ENCODE measurements at places on chromosomes 4 and X.

DNA sequence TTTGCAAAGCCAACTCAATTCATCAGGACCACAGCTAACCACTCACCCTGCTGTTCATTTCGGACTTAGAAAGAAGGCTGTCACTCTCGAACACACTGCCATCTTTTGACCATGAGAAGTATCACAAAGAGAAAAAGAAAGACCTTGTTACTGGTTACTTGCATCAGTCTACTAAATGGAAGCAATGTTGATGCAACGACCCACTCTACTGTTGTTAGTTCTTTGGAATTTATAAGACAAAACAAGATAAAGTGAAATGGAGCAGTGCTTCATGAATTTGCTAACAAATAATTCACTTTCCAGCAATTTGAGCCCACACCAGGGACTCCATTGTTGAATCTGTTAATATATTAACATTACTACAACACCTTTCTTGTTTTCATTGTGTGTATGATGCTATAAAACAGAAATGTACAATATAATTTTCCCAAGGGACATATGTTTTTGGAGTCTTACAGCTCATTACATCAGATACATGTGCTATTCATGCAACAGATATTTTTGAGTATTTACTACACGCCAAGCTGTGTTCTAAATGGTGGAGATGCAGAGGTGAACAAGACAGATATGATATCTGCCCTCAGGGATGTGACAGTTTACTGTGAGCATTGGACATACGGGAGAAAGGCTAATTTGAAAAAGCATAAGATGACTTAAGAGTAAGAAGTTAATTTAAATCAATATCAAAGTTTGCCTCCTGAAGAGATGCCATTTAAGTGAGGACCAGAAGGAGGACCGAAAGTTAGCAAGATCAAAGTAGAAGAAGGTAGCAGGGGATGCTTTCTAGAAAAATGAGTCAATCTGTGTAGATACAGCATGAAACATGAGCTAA lies 87.2 kb downstream of the AREG start:
- peak; percentile 56 for ATAC-seq

- ATAC-seq, result no peak
Observed at GRCh38 chrX:108582151-108582550, 142.5 kb downstream of the COL4A5 start.

DNA sequence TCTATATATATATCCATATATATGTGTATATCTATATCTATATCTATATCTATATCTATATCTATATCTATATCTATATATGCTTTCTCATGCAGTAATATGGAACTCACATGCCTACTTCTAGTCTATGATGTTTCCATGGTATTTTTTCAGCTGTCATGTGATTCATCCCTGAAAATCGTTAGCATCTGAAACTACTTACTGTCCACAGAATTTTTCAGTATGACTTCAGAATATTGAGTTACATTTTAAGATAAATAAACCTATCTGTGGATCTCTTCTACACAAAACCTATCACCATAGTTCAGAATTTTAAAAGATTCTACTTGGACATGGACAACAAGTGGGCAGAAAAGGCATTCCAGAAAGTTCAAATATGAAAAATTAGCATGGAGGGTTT lies 855.1 kb upstream of the INTU start:
- no peak for ATAC-seq

DNA sequence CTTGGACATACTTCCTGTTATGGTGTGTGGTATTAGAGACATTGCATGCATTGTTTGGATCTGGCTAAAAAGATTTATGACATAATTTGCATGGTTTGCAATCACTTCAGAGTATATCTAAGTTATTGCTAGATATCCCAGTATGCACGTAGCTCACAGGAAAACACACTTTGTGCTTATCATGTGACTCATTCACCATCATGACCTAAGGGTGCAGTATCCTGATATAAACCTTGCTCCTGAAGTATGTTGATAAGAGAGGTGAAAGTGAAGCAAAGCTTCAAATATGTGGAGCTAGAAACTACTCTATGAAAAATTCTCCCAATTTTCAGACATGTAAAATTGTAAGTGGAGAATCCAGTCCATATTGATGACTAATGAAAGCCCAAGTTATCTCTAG lies 46.9 kb upstream of the GRXCR1 start:
- ATAC-seq, result no peak

- no peak for ATAC-seq
Observed at GRCh38 chr4:40827758-40828157, 78.0 kb downstream of the NSUN7 start.

GRCh38 chrX:68238568-68238967 lies 194.7 kb downstream of the OPHN1 start:
- no peak for ATAC-seq

DNA sequence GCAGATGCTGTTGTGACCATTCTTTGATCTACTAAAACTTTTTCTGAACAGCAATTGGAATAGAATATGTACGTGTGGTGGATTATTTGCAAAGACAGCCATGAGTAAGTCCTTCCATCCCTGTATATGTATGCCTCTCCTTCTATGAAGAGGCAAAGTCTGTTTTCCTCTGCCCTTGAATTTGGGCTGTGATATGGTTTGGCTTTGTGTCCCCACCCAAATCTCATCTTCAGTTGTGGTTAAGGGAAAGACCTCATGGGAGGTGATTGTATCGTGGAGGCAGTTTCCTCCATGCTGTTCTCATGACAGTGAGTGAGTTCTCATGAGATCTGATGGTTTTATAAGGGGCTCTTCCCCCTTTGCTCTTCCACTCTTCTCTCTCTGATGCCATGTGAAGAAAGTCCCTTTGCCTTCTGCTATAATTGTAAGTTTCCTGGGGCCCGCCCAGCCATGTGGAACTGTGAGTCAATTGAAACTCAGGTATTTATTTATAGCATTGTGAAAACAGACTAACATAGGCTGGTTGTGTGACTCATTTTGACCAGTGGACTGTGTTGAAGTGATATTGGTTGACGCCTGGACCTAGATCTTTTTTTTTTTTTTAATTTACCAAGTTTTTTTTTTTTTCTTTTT lies 108.3 kb upstream of the CAMK2D start:
- peak; percentile 95 for ATAC-seq

- no peak for ATAC-seq
Observed at GRCh38 chrX:49069038-49069437, 4.8 kb downstream of the PRAF2 start.

GRCh38 chr4:54571293-54572151 lies 86.2 kb upstream of the KIT start:
- ATAC-seq, result no peak

- ATAC-seq, result no peak
Observed at GRCh38 chr4:140244328-140244727, 90.3 kb upstream of the MAML3 start.

- peak; percentile 58 for ATAC-seq
Observed at GRCh38 chr4:38062088-38062775, 102.0 kb downstream of the PTTG2 start.

- no peak for ATAC-seq
Observed at GRCh38 chr4:165909947-165910346, 36.9 kb downstream of the TLL1 start.

- no peak for ATAC-seq
Observed at GRCh38 chr4:125727931-125728330, 413.2 kb downstream of the FAT4 start.

GRCh38 chrX:73831500-73831899 lies 268.5 kb downstream of the CHIC1 start:
- ATAC-seq, result no peak

DNA sequence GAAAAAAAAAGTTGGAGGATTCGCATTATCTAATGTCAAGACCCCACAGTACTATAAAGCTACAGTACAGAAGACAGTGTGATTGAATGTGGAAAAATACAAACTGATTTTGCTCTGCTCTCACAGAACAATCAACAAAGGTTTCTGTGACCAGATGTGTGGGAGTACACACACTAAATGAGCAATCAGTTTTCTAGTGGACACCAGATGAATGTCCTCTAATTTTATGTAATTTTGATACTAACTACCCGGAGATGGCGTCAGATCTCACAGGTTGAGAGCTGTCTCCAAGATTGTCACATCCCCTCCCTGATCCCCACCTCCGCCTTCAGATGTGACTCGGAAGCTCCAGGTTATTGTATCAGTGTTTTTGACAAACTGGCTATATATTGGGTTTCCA lies 81.9 kb upstream of the HUWE1 start:
- ATAC-seq, result no peak

- no peak for ATAC-seq
Observed at GRCh38 chr4:174580597-174580996, 58.3 kb upstream of the HPGD start.

DNA sequence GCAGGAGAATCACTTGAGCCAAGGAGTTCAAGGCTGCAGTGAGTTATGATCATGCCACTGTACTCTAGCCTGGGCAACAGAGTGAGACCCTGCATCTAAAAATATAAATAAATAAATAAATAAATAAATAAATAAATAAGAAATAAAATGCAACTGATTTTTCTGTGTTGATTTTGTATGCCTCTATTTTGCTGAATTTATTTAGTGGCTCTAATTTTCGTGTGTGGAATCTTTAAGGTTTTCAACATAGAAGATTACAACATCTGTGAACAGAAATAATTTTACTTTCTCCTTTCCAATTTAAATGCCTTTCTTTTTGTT lies 30.9 kb upstream of the ABCG2 start:
- no peak for ATAC-seq

DNA sequence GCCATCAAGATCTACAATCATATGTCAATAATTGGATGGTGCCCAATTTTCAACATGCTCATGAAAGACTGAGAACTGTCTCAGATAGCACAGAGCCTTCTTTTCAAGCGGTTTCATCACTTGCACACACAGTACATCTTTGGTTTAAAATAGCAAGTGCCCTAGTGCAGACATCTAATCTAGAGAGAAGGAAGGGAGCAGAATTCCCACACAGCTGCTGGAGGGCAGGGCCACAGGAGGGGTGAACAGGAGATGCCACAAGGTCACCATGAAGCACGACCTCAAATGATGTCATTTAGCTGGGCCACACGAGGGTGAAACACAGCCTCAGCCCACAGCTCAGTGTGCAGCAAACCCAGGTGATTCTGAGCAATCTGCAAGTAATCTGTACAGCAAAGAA lies 24.3 kb downstream of the LEF1 start:
- ATAC-seq, result no peak

- ATAC-seq, result no peak
Observed at GRCh38 chrX:34238896-34239295, 106.8 kb upstream of the FAM47A start.

DNA sequence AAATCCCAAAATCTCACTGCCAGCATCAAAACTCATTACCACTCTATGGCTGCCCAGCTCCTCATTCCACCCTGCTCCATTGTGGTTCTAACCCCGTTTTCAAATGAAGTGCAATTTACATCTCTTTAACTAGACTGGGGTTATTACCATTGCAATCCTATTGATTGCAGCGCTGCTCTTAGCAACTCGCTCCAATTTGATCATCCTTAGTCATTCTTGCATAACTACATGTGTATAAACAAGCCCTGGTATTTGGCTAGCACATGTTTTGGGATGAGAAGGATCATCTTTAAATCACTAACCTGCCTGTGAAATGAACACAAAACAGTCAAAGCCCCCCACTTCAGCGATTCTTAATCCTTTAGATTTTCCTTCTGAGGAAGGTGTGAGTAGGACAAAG lies 340.1 kb upstream of the PPARGC1A start:
- no peak for ATAC-seq

- peak; percentile 37 for ATAC-seq
Observed at GRCh38 chr4:38177641-38178391, 217.6 kb downstream of the PTTG2 start.

GRCh38 chrX:111100191-111100590 lies 4.2 kb downstream of the PAK3 start:
- no peak for ATAC-seq

- ATAC-seq, result no peak
Observed at GRCh38 chr4:142211444-142211843, 575.1 kb downstream of the IL15 start.

- ATAC-seq, result peak; percentile 13
Observed at GRCh38 chr4:633406-633805, 8.0 kb downstream of the PDE6B start.

DNA sequence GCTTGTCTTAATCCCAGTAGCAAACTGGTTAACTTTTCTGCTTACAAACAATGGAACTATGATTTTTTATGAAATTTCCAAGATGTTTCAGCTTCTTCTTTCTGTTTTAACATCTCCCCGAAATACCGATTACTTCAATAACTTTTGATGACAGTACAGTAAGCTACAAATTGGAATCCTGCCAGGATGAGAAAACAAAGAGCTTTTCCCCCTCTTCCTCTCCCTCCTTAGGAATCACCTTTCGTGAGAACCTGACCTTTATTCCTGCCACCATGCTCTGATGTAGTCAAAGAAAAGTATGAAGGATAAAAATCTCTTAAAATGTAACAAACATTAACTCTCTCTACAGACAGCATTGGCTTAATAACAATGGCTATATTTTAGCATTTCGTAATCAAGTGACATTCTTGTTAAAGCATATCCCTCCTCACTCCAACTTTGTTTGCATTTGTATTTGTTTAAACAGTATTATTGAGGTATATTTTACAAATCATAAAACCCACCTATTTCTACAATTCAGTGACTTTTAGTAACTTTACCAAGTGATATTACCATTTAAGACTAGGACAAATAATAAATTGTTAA lies 148.7 kb upstream of the NAP1L5 start:
- ATAC-seq, result no peak

- ATAC-seq, result no peak
Observed at GRCh38 chr4:187480146-187481145, 515.1 kb upstream of the ZFP42 start.

DNA sequence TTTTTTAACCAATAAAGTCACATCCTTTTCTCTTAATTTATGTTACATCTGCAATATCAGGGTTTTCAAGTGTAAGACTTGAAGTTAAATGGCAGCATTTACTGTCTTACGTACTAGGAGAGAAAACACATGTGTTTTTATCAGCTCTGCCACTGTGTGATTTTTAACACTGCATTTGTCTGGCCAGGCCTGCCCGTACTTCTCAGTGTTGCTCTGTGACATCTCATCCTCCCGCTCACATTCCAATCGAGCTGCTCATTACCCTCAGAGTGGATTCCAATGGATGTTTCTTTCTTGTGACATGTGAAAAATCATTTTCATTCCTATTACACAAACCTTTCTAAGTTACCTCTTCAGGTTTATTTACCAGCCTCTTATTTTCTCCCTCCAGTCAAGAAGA lies 420.3 kb downstream of the FAT4 start:
- no peak for ATAC-seq

- peak; percentile 56 for ATAC-seq
Observed at GRCh38 chr4:56976837-56977320, 527 bp downstream of the NOA1 start.

- ATAC-seq, result no peak
Observed at GRCh38 chr4:103998756-103999155, 279.0 kb upstream of the TACR3 start.
